OCI-LY7 (cell line): ENCODE measurements at places on chromosomes 6 and 20.
A peak's percentile ranks its signal among the peaks of the same experiment; 100 is the strongest.

DNA sequence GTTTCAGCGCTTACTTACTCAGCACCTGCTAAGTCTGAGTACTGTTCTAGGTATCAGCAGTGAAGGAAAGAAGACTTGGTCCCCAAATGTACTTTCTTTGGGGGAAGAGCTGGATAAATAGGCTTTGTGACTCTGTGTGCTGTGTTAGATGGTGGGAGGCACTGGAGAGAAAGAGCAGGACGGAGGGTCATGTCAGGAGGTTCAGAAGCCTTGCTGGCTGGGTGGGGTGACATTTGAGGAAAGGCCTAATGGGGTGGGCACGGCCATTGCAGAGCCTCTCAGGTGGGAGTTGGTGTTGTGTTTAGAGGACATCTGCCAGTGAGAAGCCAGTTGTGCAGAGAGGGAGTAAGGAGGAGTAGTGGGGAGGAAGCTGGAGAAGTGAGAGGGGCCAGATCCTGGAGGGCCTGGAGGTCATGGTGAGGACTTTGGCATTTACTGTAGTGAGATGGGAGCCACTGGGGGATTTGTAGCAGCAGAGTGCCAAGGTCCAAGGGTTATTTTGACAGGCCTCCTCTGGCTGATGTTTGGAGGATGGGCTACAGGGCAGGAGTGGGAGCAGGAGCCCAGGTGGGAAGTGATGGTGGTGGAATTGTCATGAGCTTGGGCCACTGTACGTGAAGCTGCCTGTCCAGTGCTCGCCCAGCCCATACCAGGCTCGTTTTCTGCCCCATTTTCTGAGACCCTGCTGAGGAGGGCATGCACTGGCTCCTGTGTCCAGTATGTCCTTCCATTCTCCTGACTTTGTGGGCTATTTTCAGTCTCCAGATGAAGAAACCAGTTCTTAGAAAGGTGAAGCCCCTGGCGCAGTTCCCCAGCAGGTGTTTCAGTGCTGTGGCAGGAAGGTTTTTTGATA lies 886 bp downstream of the SDCBP2 start:
- DNase-seq: no peak

DNA sequence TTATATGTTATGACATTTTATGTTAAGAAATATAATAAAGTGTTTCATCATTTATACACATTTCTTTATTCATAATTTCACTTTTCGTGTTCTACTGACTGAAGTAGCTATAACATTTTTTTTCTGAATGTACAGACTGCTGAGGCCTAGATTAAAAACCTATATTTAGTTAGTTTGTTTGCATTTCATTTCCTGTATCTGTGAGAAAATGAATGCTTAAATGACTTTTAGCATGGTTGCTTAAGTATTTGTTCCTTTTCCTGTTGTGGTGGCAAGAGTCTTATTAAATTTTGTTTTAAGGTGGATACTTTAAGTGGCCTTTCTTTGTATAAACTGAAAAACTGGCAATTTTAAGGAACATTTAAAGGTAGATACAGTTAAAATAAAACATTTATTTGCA lies 779.7 kb upstream of the MAN1A1 start:
- peak; percentile 4 for DNase-seq

- DNase-seq: no peak
Measured at GRCh38 chr20:54267483-54268003, 59.7 kb downstream of the PFDN4 start.

DNA sequence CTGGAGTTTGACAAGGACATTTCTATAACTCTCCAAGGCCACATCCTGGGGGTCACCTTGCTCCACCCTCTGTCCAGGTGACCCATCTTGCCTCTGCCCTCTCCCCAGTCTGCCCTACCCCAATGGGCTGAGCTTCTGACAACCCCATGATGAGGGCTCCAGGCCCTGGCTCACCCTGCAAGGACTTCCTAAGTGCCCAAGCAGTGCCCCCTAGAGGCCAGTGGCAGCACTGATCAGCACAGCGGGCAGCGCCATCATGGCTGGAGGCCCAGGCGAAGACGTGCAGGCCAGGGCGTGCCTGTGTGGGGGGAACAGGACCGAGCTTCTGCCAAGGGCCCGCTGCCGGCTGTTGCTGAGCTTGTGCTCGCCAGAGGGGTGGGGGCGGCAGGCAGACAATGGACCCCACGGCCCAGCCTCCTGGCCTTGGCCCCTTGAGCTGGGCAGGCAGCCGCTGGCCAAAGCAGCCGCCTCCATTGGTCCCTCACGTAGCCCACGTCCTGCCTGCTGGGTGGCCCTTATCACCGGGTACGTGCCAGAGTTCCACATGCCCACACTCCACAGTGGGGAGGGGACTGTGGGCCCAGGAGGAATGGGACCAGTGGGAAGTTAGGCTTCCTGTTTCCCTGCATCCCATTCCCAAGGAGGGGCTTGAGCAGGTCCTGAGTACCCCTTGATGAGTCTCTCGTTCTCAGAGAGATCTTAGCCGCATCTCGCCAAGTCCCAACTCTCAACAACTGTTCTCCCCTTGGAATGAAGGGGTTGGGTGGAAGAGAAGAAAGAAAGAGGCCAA lies 64.3 kb downstream of the MRPL14 start:
- DNase-seq: peak; percentile 42

GRCh38 chr20:19786311-19786710 lies 28.3 kb downstream of the RIN2 start:
- DNase-seq: no peak

DNA sequence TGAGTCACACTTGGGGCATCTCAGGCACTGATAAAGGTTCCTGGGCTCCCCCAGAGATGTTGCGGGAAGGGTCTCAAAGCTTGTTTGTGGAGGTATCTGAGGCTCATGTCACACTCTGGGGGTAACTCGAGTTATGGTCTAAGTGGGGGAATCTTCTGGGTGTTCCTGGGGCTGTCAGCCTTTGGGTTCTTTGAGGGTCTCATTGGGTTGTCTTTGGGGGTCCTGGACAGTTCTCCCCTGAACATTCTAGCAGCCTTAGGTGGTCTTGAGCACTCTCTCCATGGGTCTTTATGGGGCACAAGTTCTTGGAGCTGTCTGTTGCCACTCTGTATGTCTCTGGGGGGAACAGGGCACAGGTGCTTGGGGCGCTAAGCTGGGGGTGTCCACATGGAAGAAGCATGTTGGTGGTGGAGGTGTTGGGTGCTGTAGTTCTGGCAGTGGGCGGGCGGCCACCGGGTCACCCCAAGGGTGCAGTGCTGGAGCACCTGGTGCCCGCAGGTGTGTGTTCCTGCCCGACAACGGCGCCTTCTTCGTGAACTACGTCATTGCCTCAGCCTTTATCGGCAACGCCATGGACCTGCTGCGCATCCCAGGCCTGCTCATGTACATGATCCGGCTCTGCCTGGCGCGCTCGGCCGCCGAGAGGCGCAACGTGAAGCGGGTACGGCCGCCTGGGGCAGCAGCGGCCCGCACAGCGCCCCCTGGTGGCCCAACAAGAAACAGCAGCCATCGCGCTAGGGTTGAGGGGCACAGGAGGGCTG lies 7.1 kb upstream of the CAPN11 start:
- DNase-seq: peak; percentile 83

GRCh38 chr6:53269827-53270226 lies 78.9 kb downstream of the ELOVL5 start:
- DNase-seq: no peak
